BJ (cell line): ENCODE measurements at places on chromosomes 1 and 21.
A peak's percentile ranks its signal among the peaks of the same experiment; 100 is the strongest.

- DNase-seq: no peak
These were observed 18.3 kb downstream of the NECAP2 start for GRCh38 chr1:16458831-16459230.

DNA sequence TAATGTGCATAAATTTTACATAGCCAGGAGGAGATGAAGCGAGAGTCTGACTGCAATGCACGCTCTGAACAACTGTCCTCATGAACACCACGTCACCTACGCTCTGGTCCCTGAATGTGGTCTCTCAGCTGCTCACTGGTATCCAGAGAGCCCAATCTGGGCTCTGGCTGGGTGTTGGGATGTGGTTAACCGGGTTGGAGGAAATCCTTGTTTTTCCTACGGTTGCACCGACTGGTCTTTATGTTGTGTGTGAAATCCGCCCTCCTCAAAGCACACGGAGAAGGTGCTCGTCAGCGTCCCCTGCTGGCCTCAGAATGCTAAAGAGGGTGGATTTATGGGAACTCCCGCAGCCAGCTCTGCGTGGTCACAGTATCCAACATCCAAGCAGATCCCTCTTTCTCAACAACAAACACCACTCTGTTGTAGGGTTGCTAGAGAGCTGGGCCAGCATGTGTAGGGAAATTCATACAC, 51.8 kb upstream of the FAM89A start:
- DNase-seq: no peak

GRCh38 chr1:94004924-94005323, 95.7 kb upstream of the GCLM start:
- DNase-seq: no peak

GRCh38 chr1:109947582-109948284, 36.8 kb upstream of the AHCYL1 start:
- DNase-seq: no peak

DNA sequence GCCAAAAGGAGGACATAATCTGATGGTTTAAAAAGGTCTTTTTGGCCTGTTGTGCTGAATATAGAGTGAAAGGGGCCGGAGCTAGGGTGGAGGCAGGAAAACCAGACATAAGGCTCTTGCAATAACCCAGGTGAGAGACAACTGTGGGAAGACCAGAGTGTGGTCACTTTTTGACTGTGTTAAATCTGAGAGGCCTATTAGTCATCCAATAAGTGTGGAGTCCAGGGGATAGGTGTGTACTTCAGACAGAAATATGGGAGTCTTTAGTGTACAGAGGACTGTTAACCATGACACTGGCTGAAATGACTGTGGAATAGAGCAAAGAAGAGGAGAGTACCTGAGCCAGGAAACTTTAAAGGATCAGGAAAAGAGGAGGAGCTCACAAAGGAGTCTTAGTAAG, 89.3 kb downstream of the VAV3 start:
- no peak for DNase-seq

- DNase-seq: no peak
These were observed 38.3 kb upstream of the GALNT2 start for GRCh38 chr1:230028602-230029223.

DNA sequence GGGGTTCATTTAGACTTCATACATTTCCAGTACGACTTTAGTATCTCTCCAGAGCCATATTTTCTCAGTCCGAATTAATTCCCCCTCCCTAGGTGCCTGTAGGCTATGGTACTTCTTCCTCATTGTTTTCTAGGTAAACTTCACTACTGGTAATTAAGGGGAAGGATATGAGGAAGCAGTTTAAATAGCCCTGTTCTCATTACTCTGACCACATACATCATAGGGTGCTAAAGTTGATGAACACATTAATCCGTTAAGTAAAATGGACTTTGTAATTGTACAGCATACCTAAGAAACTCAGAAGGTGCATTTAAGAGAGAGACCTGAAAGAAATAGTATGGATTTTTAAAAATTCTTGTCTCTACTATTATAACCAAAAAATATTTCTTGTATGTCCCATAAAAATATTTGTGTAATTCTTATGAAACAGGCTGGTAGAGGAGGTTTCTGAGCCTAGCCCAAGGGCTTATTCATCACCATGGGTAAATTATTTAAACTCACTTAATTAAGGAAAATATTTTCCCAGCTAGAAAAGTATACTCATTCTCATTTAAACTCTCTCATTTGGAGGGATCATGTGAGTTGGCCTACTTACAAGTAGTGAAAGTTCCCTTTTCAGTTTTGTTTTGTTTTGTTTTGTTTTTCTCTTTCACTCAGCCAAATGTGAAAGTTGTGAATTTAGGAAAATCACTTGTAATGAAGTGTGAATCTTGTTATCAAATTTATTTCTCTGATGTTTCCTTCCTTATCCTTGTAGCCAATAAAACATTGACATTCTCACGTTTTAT, 2.0 kb downstream of the PRMT6 start:
- DNase-seq: no peak

DNA sequence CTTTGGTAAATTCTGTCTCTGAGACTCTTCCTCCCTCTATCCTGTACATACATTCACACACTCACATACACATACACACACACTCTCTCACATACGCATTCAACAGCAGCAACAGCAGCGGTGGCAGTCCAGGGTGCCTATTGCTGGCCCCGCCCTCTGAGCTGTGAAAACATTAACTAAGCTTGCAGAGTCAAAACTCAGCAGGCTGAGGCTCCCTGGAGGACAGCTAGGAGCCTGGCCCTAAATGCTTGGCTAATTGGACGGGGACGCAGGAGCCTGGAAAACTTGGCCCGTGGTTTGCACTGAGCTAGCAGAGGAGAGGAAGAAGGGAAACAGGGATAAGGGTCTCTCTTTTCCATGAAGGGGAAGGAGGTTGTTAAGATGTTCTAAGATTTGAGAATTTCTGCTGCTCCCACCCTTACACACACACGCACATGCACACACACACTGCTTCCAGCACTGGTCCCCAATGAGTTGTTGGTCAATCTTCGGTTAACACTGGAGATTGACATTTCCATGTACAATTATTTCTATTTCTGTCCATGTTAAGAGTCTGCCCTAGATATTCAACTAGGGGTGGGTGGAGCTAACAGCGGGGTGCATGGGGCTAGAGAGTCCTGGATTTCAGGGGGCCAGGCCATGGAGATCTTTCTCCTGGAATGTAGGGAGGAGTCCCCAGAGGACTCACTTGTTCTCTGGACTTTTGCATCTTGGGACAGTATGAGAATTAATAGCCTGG, 94.2 kb downstream of the PLXNA2 start:
- no peak for DNase-seq

- DNase-seq: no peak
These were observed 1.1 kb downstream of the URB1 start for GRCh38 chr21:32391755-32392154.

- no peak for DNase-seq
These were observed 63.2 kb downstream of the PRKAB2 start for GRCh38 chr1:147109041-147109440.

GRCh38 chr1:30613188-30613587, 110.2 kb downstream of the MATN1 start:
- no peak for DNase-seq

DNA sequence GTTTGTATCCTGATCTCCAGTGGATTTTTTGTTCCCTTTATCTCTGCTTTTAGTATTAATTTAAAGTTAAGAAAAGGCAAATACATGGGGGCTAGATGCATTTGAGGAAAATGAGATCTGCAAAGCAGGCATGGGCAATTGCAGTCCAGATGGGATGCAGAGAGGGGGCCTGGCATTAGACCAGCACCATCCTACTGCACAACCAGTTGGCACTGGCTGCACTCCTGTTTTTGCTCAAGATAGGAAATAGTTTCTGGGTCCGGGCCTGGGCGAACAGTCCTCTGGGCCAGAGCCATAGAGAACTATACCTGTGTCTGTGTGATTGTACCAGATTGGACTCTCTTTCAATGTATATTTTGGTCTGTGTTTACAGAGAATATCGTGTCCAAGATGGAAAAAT, 34.0 kb upstream of the LEPR start:
- DNase-seq: no peak

GRCh38 chr1:14726606-14727005, 128.1 kb downstream of the KAZN start:
- no peak for DNase-seq

DNA sequence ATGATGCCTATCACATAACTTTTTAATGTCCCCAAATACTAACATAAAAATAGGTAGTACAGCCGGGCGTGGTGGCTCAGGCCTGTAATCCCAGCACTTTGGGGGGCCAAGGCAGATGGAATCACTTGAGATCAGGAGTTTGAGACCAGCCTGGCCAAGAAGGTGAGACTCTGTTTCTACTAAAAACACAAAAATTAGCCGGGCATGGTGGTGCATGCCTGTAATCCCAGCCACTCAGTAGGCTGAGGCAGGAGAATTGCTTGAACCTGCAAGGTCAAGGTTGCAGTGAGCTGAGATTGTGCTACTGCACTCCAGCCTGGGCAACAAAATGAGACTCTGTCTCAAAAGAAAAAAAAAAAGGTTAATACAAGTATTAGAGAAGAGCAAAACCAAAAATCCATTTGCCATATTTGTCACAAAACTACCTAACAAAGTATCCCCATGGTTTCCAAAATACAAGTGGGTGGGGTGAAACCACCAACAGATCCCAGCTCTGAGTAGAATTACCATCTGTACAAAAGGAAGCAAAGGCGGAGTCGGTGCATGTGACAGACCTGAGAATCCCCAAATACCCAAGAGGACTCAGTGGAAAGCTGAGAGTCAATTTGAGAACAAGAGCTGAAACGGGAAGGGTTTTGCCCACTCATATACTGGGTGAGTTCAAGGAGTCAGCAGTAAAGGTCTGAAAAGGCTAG, 113.2 kb downstream of the TOMM20 start:
- DNase-seq: no peak

GRCh38 chr1:204417074-204417997, 5.7 kb upstream of the PPP1R15B start:
- DNase-seq: peak; percentile 98

DNA sequence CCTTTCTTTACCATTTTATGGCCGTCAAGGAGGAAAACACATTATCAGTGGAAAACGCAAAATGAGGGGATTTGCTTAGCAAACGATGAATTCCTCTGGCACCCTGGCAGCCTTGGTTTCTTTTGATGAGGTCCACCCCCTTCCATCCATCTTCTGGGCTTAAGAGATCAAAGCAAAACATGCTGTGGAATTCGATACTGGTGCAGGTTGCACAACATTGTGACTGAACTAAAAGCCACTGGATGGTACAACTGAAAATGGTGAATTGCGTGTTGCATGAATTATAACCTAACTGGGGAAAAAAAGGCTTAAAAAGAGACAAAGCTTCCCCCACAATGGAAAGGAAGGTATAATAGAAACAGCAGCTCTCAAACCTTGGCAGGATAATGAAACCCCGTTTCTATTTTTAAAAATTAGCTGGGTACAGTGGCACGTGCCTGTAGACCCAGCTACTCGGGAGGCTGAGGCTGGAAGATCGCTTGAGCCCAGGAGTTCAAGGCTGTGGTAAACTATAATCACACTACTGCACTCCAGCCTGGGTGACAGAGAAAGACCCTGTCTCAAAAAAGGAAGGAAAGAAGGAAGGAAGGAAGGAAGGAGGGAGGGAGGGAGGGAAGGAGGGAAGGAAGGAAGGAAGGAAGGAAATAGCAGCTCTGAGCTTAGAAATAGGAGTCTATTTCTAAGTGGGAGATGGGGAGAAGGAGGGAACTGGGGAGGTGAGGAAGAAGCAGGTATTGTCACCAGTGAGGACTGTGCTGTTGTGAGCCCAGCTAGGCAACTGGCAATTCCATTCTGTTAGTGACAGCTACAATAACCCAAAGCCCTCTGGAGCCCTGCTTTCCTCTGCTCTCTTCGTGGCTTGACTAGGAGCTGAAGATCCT, 29.0 kb upstream of the LGALS8 start:
- DNase-seq: no peak

GRCh38 chr1:209207701-209208286, 375.7 kb upstream of the CAMK1G start:
- DNase-seq: no peak

DNA sequence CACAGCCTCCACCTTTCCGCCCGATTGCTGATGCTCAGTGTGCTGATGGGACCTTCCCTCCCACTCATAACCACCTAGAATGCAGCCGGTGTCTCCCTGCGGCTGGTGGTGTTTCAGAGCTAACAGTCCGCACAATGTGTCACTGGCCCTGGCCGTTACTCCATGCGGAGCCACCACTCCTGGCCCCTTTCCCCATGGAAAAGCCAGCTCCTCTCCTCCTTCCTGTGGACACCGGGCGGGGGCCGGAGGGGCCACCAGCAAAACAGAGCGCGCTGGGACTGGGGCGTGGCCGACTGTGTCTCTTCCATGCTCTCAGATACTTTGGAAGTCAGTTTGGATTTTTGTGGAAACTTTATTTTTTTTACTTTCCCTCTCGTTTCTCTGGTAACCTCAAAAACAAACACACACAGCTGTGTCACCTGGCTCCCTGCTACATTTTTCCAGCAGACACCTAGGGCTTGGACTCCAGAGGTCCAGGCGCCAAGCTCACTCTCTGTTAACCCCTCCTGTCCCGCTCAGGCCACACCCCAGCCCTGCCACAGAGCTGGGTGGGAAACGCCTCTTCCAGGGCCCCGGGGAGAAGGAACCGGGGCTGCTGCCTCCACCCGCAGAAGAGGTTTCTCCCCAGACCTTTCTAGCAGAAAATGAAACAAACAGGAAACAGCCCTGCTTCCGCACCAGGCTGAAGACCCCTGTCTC, 32.5 kb upstream of the COL6A2 start:
- DNase-seq: no peak

GRCh38 chr1:1398677-1399186, 403 bp downstream of the CCNL2 start:
- no peak for DNase-seq

GRCh38 chr1:234968451-234968850, 160.2 kb downstream of the TOMM20 start:
- DNase-seq: no peak

DNA sequence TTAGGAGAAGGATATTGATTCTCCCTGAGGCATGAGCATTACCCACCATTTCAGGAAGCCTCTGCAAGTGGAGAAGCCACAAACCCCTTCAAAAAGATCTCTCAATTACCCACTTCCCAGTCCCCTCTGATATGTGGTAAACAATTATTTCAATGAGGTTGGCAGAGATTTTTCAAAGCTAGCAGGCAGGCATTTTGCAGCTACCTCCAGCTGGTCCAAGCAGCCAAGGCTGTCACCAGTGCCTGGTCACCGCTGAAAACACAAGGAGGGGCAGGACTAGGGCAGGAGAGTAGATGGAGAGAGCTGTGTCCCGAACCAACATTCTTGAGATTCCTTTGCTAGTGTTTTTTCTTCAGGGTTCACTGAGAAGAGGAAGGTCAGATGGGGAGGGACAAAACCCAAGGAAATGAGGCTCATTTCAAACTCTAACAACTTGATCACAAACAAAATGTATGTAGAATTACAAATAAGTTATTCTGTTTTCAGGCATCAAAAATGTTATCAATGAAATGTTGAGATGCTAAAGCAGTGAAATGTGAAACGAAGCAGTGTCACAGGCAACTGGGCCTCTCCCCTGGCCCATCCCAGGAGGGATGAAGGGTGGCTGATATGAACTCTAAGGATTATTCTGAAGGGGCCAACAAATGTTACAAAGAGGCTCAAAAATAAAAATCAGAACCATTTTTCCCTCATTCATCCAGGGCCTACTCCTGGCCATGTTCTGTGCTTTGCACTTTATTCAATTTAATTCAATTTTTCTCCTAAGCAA, 22.3 kb downstream of the APP start:
- DNase-seq: no peak
